Thymus (tissue), 14 donors: ENCODE measurements at places on chromosomes 3 and 15. TPM values are rescaled to one million over a fixed set of nuclear protein-coding genes. Genes with fewer than 3 reads are reported as not detected.

DNA sequence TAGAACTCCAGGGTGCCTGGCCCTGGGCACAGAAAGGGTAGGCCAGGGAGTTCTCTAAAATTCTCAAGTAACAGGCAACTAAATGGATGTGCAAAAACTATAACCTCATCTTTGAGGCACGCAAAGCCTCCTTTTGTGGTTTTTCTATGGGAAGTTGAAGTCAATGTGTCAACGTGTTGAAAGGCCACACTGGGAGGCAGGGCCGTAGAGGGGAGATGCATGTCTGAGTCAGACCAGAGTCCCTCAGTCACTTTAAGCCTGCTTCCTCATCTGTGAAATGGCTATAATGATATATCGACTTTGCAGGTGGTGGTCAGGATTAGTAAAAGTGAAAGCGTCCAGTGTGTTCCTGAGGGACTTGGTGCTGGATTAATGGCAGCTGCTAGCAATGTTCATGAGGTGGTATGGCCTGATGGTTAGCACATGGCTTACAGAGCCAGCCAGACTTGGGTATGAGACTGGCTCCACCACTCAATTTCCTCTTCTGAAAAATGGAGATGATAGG is 17.0 kb downstream of the TGM5 start:
- H3K4me1 ChIP-seq, result peaks cover 3% of the 10 kb centered on the region
- no peak overlapping the region for H3K27ac ChIP-seq
- no peaks in the 10 kb centered on the region for H3K36me3 ChIP-seq
- no peak for DNase-seq
- no peak overlapping the region for H3K4me3 ChIP-seq
- no peaks in the 10 kb centered on the region for H3K27me3 ChIP-seq

- no peak for DNase-seq
- H3K27ac ChIP-seq, result peak overlapping the region; percentile 42
- H3K27me3 ChIP-seq, result no peaks in the 10 kb centered on the region
- no peaks in the 10 kb centered on the region for H3K4me1 ChIP-seq
Measured at GRCh38 chr3:185316740-185317412, 46.1 kb upstream of the MAP3K13 start.

DNA sequence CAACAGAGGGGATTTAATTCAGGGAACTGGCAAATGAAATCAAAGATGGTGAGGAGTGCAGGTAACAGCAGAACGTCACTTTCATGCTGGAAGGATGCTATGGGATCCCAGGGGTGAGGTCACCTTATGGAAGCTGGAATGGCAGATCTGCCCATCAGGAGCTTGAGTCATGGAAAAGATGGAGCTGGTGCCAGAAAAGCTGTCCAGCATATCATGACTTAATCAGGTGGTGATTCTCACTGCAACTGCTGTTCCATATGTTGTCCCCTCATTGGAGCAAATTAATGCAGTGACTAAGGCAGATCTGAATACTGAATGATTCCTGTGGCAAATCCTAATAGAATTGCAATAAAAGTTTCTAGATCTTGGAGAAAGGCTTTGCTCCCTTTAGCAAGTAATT is 38.4 kb downstream of the HHLA2 start:
- no peak overlapping the region for H3K27ac ChIP-seq
- H3K27me3 ChIP-seq, result no peaks in the 10 kb centered on the region
- DNase-seq, result no peak
- H3K36me3 ChIP-seq, result no peaks in the 10 kb centered on the region
- no peaks in the 10 kb centered on the region for H3K4me1 ChIP-seq
- H3K4me3 ChIP-seq, result no peak overlapping the region

TTC21A gene
- total RNA-seq, result 1.3 TPM

SERINC4 gene
- total RNA-seq, result 0.05 TPM
